ENCODE measurements at places on chromosomes 2 and 18.

- no peak for DNase-seq
Observed at GRCh38 chr18:8489761-8490160, 119.5 kb upstream of the RAB12 start.

GRCh38 chr2:148643421-148643820 lies 1.1 kb upstream of the EPC2 start:
- no peak for DNase-seq

DNA sequence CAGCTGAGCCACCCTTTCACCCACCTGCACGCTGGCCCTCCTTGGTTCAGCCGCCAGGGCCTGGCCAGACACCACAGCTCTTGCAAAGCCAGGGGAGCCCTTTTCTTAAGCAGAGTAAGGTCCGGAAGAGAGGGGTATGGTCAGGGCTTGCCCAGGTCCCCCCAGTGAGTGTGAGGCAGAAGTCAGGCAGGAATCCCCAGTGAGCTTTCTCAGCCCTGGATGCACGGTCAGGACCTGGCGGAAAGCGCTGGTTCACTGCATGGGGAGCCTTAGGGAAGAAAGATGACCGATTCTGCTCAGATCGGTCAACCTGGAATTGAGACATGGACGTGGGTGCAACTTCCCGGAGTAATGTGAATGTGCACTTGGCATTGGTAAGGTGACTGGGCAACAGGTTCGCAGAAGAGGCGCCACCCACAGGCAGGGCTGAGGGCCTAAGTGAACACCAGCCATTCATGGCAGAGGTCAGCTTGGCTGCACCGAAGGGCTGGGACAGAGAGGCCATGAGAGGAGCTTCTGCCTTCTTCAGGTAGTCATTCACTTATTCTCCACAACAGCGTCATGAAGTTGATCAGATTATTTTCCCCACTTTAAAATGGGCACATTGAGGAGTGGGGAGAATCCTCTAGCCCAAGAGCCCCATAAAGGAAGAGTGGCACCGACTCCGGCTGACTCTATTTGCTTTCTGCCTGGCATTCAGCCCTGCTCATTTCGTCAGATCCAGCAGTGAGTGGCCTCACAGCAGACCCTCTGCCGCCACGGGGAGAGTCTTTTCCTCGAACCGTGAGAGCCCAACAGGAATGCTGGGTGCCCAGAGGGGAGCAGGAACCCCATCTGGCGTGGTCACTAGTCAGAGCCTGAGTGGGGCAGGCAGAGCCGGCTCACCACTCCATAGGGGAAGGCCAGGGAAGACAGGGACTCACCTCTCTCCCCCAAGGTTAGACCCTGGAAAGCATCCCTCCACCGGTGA lies 35.8 kb downstream of the SCTR start:
- no peak for DNase-seq

DNA sequence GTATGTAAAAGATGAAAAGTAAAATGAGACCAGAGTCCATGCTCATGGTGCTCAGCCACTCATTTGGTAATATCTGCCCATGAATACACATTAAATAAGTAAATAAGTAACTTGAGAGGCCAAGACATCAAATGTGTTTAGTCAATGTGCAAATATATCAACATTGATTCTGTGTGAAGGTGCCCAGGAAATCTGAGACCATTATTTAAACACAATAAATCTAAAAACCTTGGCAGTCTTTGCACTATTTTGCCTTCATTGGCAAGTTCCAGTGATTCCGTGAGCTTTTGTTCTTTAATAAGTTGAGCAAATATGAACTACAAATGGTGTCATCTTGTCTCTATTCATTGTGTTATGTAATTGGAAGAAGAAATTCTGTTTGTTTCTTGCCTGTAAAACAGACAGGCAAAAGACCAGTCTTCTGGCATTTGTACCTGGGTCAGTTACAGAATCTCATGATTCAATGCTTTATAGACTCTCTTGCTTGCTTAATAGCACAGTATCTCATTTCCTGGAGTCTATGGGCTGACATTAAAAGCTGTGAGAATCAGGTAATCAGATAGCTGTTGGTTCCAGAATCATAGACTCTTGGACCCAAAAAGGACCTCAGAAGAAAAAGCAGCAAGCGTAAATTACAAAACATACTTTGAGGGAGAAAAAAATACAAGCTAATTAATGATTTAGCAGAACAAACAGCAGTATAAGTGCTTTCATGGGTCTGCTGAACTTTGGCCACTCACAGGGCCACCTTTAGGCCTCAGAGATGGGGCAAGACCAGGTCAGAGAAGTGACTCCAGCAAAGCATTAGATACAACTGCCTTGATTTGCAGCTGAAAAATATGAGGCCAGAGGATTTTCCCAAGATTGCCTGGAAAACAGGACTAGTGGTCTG lies 20.0 kb upstream of the SERPINB3 start:
- no peak for DNase-seq

DNA sequence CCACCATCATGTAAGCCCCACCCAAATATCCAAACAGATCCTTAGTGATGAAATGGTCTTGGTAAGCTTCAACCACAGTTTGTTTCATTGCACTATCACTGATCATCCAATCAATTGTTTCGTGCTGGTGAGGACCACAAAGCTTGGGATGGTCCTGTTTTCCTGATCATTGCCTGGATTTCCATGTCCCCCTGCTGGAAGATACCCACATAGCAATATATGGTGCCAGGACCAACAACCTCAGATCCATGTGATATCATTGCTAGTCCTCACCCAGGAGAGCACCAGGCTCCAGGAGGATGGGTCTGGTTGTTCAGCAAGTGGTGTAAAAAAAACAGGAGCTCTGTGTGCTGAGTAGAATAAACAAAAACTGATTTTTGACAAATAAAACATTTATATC lies 206.5 kb upstream of the SH3BP4 start:
- no peak for DNase-seq

DNA sequence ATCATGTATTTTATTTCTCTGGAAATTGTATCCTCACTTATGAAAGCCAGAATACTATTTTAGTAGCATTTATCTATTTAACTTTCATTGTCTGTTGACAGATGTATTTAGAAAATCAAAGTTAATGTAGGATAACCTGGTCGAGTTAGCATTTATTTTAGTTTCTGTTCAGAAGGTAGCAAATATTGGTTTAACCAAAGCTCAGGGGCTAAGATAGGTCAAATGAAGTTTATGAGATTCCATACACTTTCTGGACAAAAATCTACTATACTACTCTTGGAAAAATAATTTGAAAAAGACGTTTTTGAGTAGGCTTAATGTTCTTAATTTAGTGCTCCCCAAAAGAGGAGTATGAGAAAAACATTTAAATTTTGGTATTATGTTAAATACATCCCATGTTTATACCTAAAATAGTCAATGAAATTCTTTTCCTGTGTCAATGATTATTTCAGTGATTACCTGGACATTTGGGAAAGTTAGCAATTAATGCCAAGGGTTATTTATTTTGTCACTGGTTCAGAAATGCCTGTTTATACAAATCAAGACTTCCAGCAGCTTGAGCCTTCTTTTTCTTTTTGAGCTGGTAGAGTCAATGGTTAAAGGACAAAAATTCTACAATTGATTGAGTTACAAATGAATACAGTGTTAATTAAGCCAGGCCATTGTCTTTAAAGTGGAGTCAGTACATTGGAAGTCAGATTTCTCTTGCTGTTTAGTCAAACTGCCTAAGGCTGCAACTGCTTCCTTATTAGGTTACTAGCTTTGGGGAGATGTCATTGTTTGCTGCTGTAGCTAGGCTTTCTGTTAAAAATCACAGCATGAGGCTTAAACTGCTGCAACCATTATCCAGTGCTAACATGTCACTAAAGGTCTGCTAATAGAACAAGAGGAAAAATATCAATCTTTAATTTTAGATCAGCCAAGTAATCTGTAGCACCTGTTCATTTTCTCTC lies 182.3 kb downstream of the CAMKMT start:
- peak; percentile 45 for DNase-seq

DNA sequence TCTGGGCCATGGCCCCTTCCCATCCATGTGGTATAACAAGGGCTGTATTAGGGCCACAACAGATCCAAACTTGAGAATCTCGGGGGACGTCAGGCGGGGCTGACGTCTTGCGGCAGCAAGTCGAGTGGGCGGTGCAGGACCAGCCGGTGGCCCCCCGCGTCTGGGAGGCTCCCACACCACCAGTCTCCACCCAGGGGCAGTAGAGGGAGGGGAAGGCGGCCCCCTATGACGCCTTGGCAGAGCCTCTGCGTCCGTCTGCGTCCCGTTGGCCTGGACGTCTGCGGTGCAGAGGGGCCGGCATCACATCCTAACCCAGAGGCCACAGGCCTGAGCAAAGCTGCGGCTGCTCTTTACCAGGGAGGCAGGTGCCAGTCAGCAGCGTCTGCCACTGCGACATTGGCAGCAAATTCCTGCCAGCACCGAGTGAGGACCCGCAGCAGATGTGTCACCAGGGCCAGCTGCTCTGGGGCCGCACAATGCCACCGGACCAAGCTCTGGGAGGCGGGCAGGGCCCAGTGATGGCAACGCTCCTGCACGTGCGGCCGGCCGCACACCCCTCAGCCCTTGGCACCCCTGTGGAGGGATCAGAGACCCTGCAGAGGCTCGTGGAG lies 73.8 kb downstream of the KCNG2 start:
- DNase-seq = no peak

- no peak for DNase-seq
Observed at GRCh38 chr18:79645291-79645983, 34.2 kb upstream of the CTDP1 start.

DNA sequence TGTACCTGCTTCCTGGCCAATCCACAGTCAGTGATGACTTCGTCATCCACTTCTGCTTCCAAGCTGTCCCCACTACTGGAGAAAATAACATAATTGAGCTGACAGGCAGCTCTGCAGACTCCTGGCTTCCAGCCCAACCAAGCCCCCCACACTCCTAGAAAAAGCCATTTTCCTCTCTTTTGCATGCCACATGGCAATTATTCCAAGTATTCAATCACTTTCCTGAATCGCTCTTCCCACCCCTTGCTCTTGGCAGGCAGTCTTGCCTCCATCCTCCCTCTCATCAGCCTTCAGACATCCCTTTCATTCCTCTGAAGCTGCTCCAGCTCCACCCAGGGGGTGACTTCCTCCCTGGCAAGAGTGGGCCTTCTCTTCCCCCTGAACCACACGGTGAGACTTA lies 14.3 kb upstream of the ST8SIA5 start:
- DNase-seq = peak; percentile 18
